Esophagus squamous epithelium (tissue), 5 donors: ENCODE measurements at places on chromosomes 4 and X.

- no peak for DNase-seq
These were observed 811 bp downstream of the SRD5A3 start for GRCh38 chr4:55346851-55347255.

DNA sequence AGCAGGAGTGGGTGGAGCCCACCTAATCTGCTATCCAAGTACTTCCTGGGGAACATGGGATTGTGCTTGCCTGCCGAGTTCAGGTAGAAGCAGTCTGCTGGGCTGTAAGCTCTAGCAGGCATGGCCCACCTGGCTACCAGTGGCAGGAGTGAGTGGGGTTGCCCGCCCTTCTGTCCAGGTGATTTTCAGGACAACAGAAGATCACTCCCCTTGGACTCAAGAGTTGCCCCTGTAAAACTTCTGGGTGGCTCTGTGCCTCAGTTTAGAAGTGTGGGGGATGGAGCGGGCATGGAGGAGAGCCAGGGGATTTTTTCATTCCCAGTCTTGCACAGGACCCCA, 43.5 kb downstream of the NDST3 start:
- no peak for DNase-seq

GRCh38 chr4:53905941-53906377, 158.4 kb downstream of the CHIC2 start:
- DNase-seq, result no peak

DNA sequence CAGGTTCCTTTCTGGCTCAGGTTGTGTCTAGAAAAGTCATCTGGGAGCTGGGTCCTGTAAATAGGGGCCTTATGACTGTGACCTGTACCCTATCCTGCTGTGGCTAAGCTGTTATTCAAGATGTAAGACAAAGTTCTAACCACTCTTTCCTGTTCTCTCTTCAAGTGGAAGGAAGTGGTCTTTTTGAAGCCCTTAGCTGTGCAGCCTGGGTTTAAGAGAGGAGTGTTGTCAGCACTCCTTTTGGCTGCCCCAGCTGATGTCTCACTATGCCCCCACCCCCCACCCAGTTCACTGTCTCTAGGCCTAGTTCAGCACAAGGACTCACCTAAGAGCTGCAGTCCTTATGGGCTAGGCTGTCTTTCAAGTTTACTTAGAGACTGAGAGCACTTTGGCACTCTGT, 1069.5 kb downstream of the FAM133A start:
- DNase-seq, result no peak

DNA sequence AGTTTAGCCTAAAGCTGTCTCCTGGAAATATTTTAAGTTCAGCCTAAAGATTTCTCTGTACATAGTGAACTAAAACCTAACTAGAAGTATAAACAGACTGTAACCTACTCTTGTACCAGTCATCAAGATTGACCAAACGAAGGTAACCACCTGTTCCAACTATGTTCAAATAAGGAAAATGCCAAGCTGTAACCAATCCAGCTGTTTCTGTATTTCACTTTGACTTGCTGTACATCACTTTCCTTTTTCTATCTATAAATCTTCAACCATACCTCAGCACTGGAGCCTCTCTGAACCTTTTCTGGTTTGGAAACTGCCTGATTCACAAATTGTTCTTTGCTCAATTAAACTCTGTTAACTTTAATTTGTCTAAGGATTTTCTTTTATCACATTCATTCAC, 3.1 kb upstream of the CYSLTR1 start:
- DNase-seq, result no peak

GRCh38 chr4:138897811-138898226, 117.8 kb upstream of the NOCT start:
- no peak for DNase-seq

- DNase-seq, result no peak
These were observed 3.9 kb upstream of the MFAP3L start for GRCh38 chr4:170030121-170030520.

- DNase-seq, result no peak
These were observed 16.1 kb downstream of the CPEB2 start for GRCh38 chr4:15018361-15018760.

DNA sequence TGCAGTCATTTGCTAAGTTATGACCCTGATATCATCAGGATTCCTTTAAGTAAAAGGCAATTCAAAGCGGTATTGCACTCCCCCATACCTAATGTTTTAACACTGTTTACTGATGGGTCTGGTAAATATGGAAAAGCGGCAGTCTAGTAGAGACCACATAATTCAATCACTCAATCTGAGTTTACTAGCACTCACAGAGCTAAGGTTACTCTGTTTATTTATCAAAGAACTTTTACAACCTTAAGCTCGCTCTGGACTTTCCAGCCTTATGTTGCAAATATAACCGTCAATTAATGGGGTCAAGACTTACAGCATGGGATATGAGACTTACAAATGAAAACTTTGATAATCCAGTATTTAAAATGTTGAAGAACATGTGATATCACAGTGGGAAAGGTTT, 124.5 kb upstream of the ZCCHC13 start:
- no peak for DNase-seq

- no peak for DNase-seq
These were observed 342 bp downstream of the EOLA2 start for GRCh38 chrX:149937871-149938426.

- DNase-seq, result no peak
These were observed 530.3 kb upstream of the PRKX start for GRCh38 chrX:4243759-4244158.

- no peak for DNase-seq
These were observed 896.4 kb downstream of the TRIML1 start for GRCh38 chr4:189035654-189036053.

DNA sequence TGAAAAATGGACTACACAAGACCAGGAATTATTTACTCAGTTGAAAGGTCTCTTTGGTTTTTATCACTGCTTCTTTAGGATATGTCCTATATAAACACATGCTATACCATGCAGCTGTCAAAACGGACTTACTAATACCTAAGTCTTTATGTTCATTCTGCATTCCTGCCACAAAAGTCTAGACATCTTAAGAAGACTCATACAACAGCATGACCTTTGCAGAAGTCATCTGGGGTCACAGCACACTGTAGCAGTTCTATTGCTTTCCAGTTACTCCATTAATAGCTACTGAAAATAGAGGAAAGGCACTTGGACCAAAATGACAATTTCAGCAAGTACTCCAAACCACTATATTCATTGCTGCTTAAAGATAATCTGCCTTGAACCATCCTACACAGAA, 53.2 kb downstream of the DDX60 start:
- no peak for DNase-seq

DNA sequence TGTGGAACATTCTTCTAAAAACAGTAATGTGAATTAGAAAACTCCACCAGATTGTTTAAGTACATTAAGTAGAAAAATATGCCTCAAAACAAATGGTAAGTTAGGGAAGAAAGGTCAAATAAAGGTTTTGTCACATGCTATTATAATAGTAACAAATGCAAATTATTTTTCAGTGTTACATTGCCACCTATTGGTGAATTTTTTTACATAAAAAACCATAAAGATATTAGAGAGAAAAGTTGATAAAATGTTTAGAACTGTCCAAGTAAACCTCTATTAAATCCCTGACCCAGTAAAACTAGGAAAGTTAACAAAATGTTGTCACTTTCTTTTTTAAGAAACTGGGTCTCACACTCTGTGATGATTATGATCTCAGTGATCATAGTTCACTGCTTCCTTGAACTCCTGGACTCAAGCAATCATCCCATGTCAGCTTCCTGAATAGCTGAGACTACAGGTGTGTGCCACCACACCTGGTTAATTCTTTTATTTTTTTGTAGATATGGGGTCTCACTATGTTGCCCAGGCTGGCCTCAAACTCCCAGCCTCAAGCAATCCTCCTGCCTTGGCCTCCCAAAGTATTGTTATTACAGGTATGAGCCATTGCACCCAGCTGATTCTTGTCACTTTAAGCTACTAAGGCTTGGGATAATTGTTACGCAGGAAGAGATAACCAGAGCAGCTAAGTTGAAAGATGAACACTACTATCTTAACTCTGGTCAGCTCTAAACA, 157.6 kb downstream of the ATRX start:
- DNase-seq, result no peak

DNA sequence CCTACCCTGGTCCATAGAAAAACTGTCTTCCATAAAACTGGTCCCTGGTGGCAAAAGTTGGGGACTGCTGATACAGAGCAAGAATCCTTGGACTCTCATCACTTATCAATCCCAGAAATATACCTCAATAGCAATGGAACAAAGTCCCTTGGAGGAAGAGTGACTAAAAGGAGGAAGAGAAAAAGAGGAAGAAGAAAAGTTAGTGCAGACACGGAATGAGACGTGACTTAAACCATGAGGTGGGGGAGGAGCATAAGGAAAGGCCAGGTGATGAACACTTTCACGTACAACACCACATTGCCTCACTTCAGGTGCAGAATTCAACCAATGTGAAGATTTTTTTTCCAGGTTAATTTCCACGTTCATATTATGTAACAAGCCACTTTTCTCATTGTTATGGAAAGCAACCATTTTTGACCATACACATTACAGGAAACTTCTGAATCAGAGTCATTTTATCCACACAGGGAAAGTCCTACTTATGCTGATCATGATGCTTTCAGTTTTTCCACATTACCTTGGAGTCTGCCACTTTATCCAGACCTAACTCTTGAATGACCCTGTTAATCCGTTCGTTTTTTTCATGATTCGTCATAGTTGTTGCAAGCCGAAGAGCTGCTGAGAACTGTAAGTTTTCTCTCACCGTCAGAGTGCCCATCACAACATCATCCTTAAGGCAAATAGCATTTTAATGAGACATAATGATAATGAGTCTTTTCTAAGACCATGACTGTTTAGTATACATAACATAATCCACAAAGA, 27.7 kb downstream of the ABCG2 start:
- DNase-seq, result no peak

DNA sequence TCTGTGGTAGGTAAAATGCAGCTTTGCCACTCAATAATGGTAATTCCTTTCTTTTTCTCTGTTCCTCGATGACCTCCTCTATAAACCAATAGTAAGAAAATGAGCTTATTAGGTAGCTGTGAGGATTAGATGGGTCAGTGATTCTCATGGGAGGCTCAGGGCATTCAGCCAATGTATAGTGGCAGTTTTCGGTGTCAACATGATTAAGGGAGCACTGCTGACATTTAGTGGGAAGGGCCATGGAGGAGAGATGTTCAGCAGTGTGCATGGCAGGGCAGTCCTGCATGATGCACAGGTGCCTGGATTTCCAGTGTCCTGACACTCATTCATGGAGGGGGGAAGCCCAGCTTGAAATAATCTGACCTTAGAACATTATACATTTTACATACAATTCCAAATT, 232.8 kb downstream of the PDGFC start:
- no peak for DNase-seq

- no peak for DNase-seq
These were observed 136.0 kb downstream of the UGT8 start for GRCh38 chr4:114734594-114734993.

DNA sequence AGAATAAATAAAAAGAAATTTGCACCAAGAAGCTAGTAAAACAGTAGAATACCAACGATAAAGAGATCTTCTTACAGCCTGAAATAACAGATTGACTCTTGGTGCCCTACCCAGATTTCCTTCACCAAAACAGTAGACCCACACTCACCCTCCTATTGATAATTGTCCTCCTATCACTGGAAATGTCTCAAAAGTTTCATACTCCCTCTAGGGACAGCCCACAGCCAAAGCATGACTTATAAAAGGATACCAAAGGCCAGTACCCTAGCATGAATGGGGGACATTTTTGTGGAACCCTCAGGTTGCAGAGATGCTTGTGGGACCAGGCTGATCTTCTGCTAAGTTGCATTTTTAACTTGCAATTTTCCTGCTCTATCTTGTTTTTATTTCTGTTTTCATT, 104.1 kb downstream of the INPP4B start:
- no peak for DNase-seq

GRCh38 chr4:81472281-81473182, 825 bp upstream of the RASGEF1B start:
- peak; percentile 59 for DNase-seq

- no peak for DNase-seq
These were observed 18.5 kb downstream of the HCCS start for GRCh38 chrX:11129534-11130105.

DNA sequence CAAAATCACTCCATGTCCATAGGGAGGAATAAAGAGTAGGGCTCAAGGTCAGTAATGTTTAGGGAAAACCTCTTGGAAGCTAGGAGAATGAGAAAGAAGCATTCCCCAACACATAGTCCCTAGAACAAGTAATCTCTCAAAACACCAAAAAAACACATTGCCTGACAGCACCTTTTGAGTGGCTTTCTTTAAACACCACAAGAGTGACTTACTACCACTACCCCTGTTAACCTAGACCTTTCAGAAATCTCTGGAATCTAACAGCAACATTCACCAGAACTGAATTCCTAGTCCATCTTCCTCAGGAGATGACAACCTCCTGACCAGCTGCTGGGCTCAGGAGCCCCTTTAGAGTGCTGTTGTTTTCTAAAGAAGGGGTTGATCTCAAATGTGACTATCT, 142.2 kb downstream of the SOWAHB start:
- DNase-seq, result no peak

GRCh38 chr4:31334086-31334910, 614.1 kb downstream of the PCDH7 start:
- DNase-seq, result no peak

DNA sequence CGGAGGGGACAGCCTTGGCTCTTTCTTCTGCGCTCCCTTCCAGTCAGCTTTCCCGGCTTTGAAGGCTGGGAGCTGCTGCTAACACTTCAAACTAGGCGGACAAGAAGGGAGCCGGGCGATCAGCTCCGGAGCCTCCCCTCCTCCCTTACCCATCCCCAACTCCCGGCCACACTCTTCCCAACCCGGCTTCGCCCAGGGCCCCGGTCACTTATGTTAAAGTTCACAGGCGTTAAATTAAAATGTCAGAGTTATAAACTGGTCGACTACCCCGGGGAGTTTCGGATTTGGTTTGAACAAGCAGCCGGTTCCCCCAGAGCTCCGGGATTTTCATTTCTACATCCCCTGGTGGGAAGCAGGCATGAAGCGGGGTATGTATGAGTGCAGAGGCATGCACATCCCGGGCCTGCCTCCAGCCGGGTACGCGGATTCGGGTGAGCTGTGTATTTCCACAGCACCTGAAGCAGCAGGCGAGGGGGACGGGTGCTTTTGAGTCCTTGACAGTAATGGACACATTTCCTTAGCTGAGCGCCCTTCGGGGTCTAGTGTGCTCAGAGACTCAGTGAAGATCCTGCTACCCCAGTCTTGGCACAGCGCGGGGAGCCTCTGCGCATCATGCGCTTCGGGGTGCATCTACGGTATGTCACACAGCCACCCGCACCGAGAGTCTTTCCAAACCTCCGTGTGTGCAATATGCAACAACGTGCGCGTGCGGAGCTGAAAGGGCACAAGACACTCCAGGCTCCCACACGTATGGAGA, 880 bp downstream of the UNC5C start:
- DNase-seq, result no peak

- DNase-seq, result no peak
These were observed at the start of gene SORCS2 for GRCh38 chr4:7192252-7193029. Gene SORCS2 (plus strand): TSS chr4:7192538.

GRCh38 chr4:59339631-59340030, 1860.5 kb upstream of the ADGRL3 start:
- no peak for DNase-seq
